Stimulated activated CD4-positive, alpha-beta T cell treated with anti-CD3 and anti-CD28 coated beads, Interleukin-15, amount 100 ng/mL, for 24 hours (primary cell): ENCODE measurements at places on chromosomes 7 and 10.
A peak's percentile ranks its signal among the peaks of the same experiment; 100 is the strongest.

GRCh38 chr7:76198202-76198601, 3.5 kb upstream of the SRRM3 start:
- DNase-seq = no peak

DNA sequence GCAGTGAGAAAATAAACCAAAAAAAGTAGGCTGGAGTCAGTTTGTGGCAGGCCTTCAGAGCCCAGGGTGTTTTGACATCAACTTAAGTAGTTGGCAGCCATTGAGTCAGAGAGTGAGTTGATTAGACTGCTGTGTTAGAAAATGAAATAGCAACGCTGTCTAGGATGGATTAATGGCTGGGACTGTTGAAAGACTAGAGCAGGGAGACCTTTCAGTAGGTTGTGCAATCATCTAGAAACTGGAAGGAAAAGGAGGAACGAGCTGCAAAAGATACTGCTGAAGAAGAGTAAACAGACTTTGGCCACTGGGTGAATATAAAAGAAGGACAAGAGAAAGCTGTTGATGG, 28.6 kb upstream of the TRIL start:
- DNase-seq = no peak

DNA sequence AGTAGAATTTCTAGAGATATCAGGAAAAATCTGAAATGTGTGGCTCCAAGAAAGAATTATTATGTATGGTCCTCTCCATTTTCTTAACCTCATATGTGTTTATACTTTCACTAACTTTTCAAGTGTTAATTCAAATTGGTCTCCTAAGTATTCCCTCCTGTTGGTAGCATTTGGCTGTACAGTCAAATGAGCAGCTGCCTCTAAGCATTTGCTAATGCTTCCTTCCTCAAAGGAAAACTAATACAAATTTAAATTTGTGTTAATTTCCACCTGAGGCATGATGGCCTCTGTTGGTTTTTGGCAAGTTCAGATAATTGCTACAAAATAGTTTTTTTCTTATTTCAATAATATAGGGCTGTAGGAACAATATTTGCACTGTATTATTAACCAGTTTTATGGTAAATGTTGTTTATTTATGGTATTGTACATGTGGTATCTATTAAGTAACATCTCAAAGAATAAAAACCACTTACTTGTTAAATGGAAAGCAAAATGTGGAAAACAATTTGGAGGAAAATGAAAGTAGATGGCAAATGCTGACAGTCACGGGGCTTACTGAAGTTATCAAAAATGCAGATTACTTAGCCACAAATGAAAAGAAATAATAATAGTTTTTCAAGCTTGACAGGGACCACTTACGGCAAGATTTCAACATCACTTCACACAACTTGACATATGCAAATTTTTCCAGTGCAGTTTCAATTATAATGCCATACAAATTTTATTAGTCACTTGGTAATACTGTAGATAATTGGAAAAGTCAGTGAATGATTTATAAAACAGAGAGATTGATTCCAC, 299.3 kb upstream of the MEOX2 start:
- no peak for DNase-seq

GRCh38 chr7:122525355-122525754, 173.6 kb downstream of the RNF133 start:
- no peak for DNase-seq

GRCh38 chr7:15839416-15840100, 153.1 kb upstream of the MEOX2 start:
- DNase-seq = no peak

DNA sequence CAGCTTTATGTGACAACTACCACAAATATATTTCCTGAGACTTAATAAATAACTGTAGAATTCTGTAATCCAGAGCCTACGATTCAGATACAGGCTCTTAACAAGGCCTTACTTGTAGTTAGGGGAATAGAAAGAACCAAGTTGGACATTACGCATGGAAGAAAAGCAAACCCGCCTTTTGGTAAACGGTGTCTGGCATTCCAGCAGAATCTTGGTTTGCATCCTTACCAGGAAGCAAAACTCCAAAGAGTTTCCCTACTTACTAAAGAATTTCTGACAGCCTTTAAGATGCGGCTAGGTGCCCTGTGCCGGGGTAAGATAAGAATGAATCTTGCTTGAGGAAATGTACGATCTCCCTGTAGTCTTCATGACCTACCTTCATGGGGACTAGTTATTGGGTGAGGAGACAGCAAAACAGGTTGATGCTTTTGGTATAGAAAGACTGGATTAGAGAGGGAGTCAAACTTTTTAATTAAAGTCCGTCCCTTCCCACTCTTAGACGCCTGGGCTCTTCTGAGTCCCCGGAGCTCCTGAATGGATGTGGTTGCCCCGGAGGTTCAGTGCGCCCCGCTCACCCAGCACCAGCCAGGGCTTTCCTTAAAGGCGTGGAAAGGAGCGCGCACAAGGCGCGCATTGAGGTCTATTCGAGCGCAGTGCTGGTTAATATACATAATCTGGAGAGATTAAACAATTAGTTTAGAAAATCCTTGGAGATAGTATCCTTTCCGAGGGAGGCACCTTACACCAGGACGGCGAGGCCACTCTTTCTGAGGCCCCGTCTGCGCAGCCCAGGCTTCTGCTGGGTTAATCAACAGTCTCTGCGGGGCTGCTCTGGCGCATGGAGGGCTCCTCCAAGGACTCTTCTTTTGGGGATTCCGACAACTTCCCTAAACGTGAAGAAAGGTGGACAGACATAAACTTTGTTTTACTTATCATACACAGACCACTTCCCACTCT, 11.5 kb downstream of the PTF1A start:
- DNase-seq = no peak

DNA sequence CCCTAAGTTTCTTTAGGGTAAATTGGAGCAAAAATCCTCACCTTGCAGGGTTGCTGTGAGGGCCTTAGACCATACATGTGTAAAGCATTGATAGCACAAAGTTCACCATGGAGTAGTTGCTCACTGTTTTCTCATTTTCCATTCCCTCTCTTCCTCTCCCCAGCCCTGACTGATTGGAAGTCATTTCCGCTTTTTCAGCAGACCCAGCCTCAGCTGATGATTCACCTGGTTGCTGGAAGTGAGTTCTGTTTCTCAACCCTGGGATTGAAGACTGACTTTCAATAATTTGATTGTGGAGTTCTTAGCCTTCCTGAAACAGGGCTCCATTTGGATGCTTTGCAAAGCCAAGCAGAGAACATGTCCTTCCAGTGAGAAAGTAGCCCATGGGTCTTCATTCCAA, 107.0 kb downstream of the PLXNA4 start:
- no peak for DNase-seq

DNA sequence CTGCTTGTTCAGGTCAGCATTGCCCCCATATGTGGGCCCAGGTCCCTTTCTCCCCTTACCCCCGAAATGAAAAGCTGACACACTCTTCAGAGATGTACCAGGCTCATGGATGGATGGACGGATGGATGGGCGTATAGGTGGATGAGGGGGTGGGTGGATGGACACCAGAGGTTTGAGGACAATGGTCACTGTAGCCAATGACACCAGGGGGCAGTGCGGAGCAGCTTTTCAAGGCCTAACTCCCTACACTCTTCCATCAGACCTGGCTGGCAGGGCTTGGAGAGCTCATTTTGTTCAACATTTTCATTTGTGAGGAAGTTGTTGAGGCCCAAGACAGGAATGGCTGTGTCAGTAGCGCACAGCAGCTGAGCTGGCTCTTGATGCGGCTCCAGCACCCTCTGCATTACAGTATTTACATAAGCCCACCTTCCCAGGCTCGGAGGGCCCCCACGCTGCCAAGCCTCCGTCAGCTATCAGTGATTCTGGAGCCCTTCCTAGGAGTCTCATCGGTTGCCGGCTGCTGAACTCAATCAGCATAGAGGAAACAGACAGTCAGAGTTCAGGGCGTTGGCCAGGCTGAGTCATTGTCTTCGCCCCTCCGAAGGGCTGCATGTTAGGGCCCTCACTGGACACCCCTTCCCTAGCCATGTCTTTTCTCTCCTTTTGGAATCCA, 11.6 kb upstream of the FFAR4 start:
- DNase-seq = peak; percentile 69

GRCh38 chr10:91551856-91552255, 81.0 kb downstream of the PPP1R3C start:
- peak; percentile 14 for DNase-seq

- no peak for DNase-seq
These were observed 108.0 kb downstream of the PTPRN2 start for GRCh38 chr7:158479664-158480025.

- no peak for DNase-seq
These were observed 14.1 kb downstream of the CRYGN start for GRCh38 chr7:151425670-151426440.

DNA sequence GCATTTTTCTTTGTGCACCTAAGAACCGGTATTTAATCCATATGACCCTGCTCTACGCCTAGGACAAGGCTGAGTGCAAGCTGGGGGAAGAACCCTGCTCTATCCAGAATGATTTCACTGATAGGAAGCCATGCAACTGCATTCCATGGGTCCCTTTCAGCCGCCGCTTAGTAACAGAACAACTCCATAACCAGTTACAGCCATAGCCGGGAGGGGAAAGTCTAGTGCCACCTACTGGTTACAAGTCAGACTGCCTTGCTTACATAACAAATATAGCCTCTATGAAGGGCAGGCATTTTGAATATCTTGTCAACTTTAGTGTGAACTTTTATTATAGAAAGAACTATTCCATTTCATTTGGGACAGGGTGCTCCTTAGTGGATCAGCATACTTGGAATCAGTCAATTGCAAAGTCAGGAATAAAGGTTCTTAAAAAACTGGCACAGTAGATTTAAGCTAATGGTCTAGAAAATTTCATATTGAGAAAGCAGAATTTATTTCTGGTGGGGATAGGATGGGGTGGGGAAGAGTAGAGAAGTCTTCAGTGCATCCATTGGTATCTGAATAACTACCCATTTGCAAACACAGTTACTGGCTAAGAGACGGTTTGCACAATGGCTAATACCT, 521.7 kb downstream of the ADRA2A start:
- peak; percentile 58 for DNase-seq

DNA sequence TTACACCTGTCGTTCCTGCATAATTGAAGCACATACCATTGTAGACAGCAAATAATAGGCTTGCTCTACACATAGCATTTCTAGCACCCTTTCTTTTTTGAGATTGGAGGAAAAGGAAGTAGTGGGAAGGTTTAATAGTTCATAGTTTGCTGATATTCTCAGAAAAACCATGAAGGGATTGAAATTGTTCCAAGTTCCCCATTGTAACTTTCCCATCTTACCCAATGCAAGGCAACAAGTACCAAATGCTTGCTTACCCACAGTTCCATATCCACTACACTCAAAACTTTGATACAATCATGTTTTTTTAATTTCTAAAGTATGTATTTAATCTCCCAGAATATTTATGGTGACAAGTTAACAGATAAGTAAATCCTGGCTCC, 13.8 kb downstream of the CYP3A5 start:
- no peak for DNase-seq

DNA sequence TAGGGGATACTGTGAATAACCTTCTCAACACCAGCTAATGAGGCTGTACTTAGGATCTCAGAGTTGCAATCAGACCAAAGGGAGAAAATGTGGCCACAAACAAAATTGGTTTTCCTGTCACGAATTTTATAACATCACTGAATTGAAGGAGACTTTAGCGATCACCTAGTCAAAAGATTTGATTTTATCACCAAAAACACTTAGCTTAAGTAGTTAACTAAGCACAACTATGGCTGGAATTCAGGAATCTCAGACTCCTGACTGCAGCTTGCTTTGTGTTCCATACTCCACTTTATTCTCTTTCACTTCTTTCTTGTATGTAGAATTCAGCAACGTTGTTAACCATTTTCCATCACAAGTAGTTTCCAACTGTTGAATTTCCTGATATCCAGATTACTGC, 152.0 kb downstream of the SLC16A9 start:
- DNase-seq = no peak

DNA sequence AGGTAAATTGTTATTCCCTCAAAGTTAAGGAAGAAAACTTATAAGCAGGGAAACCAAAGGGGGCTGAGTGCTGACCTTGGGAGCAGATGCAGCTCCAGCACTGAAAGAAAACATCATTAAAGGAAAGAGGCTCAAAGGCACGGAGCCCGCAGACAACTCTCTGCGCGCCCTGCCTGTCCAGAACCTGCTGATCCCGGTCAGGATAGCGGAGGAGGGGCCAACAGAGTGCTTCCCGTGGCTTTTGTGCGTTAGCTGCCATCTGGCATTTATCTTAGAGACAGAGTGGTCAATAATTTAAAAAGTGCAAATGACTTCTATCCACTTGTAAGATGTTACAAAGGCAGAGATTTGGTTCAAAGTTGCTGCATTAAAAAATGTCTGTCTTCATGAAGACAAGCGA, 162.1 kb downstream of the FANK1 start:
- DNase-seq = no peak

GRCh38 chr10:29977171-29977570, 82.2 kb downstream of the JCAD start:
- no peak for DNase-seq

DNA sequence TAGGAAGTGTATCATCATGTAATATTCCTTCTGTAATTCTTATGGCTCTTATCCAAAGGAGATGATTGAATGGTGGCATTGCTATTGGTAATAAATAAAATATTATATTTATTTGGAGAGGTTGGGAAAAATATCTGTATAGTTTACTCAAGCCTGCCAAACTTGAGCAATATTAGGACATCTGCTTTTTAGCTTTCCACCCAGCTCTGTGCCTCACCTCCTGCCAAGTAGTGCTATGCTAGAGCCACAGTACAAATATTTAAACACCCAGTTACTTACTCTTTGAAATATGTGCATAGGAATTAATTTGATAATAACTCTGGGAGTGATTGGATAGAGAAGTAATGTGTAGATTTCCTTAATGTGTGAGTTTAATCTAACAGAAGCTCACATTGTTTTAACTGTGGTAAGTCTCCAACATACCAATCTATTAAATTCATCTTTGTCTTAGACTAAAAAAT, 129.2 kb downstream of the BBS9 start:
- DNase-seq = no peak

DNA sequence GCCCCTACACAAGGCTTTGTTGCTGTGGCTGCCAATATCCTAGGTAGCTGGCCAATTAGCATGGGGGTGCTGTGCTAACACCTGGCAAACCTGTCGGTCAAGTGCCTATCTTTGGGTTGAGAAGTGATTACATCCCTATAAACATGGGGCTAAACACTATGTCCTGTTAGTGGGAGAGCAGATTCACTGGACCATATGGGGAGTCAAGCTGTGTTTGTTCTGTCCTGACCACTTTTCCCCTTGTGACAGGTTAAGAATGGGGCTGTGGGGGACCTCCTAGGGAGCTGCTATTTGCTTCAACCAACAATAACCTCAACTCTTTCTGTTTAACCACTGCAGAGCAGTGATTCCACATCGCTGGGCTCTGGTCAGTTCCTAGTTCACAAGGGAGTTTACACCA, 151.5 kb upstream of the AOAH start:
- no peak for DNase-seq

- DNase-seq = no peak
These were observed 216.4 kb downstream of the MLLT10 start for GRCh38 chr10:21750424-21750823.

GRCh38 chr7:4996696-4997222, 37.8 kb upstream of the MMD2 start:
- no peak for DNase-seq

DNA sequence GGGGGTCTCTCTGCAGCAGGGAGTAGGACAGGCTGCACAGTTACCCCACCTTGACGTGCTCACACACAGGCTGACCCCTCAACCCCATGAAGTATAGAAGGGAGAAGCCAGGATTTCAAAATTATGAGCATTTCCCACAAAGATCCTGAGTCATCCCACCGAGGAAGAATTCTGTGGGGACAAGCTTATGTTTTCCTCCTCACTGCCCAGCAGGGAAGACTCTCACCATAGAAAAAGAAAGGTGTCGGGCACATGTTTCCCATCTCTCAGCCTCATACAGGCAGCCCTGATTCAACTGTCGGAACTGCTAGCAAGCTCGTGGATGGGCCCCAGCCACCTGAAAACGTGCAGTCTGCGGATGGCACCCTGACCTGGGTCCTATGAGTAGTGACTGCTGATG, 499.7 kb upstream of the MKI67 start:
- no peak for DNase-seq
